ENCODE measurements at places on chromosomes 7 and 10.

DNA sequence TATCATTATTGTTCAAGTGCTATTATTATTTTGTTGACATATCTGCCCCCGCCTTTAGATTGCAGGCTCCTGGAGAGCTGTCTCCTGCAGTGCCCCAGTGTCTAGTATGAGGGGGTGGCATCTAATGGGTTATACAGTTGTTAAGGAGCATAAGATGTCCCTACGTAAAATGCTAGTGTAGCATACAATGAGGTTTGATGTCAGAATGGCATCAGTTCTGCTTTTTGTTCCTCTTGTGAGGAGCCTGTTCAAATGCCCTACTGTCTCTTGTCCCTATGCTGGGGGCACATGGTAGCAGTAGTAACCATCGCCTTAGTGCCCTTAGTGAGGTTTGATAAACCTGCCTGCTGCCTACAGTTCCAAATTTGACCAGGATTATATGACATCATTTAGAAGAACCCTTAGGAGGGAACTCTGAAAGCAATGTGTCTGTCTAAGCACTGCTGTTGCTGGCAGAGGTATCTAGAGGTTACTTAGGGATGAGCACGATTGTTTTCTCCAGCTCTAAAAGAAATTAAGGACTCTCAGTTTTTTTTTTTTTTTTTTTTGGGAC, 9.7 kb downstream of the CREM start:
- no peak for DNase-seq

DNA sequence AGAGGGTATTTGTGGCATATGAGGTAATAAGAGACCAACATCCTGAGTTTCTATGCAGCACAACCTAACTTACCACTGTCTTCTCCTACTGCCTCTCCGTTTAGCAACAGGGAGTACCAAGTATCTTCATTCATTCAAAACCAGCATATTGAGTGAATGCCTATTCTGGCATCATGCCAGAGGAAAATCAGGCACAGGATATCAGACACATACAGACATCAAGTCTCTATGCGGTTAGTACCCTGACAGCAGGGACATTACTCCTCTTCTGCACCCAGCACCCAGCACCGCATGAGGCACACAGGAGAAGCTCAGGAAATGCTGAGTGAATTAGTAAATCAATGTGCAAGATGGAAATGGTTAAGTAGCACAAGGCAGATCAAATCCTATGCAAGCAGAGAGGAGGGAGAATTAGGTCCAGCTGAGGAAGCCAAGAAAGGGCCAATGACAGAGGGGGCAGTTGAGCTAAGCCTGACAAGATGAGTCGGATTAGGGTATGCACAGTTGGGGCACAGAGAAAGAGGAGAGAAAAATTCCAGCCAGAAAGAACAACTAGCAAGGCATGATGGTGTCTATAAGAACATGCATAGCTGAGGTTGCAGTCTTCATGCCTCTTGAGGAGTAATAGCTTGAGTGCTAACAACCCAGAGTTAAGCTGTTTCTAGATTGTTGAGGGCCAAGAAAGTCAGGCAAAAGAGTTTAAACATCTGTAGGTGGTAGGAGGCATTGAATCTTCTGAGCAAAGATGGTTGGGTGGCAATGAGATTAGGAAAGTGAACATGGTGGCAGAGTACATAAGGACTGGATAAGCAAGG, 146.0 kb downstream of the PLXNA4 start:
- peak; percentile 60 for DNase-seq

DNA sequence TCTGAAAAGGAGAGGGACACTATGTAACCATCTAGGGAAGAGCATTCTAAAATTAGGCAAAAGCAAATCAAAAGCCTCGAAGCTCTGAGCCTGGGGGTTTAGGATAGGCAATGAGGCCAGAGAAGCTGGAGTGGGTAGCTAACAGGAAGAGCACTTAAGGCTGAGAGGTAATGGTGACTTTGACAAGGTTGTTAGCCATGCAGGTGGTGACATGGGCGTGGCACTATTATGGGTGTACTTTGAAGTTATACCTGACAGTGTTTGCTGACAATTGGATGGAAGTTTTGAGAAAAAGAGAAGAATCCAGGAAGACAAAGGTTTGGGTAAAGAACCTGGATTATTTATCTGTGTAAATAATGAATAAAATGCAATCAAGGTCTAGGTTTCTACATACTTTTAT, 383.0 kb upstream of the SEMA3C start:
- no peak for DNase-seq

GRCh38 chr10:52351914-52352330, 37.8 kb downstream of the DKK1 start:
- DNase-seq = no peak

- no peak for DNase-seq
Observed at GRCh38 chr10:32110790-32111189, 54.6 kb upstream of the KIF5B start.

- DNase-seq = peak; percentile 39
Observed at GRCh38 chr10:110069502-110069982, 61.8 kb downstream of the ADD3 start.

GRCh38 chr10:5476918-5477525, 22.3 kb downstream of the CALML5 start:
- no peak for DNase-seq

DNA sequence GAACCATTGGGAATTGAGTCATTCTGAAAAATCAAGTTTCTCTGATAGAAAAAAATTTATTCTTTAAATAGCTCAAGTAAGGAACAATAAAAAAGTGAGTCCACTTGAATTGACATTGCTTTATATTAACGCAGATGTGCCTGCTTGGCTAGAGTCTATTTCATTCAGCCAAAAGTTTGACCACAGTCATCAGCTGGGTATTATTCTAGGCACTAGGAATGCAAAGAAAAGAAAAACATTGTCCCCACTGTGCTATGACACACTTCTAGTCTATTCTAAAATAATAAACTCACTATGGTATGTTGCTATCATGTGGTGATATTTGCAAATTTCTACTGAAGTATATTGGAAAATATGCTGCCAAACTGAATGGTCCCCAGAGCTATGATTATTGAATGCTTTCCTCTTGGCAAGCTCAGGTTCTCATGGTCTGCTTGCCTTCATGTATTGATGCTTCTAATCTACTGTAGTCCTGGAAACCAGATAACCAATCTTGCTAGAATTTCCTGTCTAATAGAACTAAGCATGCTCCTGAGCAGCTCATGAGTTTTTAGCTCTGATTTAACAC, 8.3 kb downstream of the SFRP4 start:
- peak; percentile 25 for DNase-seq

DNA sequence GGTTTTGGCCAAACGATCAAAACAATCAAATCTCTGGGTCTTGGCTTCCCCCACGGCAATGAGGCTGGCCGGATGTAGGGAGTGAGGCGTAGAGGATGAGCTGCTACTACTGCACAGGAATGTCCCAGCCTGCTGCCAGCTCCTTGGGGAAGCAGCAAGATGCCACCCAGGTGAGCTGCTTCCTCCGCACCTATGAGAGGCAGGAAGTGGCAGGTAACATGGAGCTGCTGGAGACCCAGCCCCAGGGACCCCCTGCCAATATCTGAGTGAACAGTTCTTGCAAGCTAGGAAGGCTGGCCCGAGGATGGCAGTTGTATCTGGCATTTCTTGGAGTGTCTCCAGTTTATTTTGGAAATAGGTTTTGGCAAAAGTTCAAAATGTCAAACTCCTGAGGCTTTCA, 413.5 kb downstream of the DNAJB6 start:
- DNase-seq = no peak

GRCh38 chr7:8536431-8536830, 103.0 kb downstream of the NXPH1 start:
- no peak for DNase-seq

- no peak for DNase-seq
Observed at GRCh38 chr10:69047111-69047832, 40.6 kb upstream of the SRGN start.

- no peak for DNase-seq
Observed at GRCh38 chr10:6038071-6038631, 24.0 kb downstream of the IL2RA start.

- DNase-seq = no peak
Observed at GRCh38 chr7:47418601-47419309, 163.2 kb downstream of the TNS3 start.

DNA sequence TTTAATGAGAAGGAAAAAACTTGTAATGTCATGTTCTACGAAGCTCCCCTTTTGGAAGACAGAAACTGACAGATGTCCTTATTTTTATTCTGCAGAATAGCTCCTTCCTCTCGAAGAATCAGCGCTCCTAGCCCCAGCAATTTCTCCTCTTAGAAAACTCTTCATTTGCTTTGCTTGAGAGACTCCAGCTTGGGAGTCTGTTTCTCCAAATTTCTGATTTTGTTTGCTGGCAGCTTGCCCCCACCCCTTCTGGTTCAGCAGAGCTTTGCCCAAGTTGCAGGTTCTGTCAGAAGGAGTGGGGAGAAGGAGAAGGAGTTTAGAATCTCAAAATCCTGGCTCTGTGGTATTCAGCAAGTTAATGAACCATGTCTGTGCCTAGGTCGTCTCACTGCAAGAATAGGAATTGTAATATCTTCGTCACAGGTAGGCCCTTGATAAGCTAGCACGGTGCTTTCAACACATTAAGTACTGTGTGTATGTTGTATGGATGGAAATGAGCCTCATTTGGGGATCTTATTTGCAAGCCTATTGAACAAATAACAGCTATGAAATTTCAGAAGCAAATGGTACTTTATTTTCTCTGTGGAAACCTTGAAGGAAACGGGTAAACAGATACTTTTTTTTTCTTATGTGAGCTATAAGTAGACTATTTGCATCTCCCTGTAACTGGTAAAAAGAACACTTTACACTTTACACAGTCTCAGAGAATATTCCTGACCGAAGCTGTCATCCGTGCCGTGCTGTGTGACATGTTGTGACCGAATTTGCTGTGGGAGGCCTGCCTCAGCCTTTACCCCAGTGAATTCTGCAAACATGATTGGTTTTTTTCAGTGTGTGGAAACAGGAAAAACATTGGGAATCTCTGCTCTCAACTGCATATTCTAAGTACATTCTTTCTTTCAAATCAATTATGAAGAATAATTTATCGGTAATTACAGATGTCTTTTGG, 290.9 kb downstream of the CAMK1D start:
- no peak for DNase-seq

DNA sequence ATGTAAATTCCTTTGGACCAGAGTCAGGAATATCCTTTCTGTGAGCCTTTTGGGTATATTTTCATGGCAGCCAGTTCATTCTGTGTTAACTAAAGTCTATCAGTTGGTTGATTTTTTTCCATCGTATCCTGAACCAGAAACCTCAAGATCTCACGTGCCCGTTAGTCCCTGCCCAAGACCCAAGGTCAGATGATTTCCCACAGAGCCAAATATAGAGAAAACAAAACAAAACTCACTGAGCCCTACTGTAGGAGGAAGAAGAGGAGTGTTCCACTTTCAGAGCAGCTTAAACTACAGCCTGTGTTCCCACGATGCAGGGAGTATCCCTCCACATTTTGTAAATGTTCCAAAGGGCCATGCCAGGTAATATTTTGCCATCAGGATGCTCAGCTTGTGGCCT, 96.0 kb upstream of the ADO start:
- DNase-seq = no peak

DNA sequence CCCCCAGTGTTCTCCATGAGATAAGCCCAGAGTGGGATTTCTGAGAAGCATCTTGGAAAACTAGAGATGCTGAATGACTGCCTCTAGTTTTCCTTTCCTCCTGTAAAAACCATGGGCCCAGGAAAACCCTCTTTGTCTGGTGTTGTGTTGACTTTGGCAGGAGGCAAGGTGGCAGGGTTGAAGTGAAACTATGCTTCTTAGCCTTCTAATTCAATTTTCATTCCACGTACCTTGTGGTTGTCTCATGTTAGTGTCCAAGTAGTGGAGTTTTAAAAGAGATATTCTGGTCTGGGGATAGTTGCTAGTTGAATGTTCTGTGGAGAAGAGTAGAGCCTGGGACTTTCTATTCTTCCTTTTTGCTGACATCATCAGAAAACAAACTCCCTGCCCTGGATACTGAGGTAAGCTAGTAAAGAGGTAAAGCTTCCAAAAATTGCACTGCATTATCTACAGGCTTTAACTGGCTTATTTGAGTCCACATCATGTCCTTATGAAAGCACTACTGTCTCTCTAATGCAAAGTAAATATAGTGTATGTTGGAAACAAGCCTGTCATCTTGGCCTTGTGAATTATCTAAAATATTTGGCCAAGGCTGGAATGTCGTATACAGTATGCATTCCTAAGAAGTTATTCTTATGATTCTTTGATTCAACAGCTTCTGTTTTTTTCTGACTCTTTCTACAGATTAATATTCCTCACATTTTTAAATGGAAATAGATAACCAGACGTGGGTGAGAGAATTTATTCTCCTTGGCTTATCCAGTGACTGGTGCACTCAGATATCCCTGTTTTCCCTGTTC, at the start of gene OR2F2:
TSS of gene OR2F2 (plus strand) at position 708 of the 800 bp plus-strand sequence. CDS start at position 708, 0 bp downstream.
- no peak for DNase-seq

DNA sequence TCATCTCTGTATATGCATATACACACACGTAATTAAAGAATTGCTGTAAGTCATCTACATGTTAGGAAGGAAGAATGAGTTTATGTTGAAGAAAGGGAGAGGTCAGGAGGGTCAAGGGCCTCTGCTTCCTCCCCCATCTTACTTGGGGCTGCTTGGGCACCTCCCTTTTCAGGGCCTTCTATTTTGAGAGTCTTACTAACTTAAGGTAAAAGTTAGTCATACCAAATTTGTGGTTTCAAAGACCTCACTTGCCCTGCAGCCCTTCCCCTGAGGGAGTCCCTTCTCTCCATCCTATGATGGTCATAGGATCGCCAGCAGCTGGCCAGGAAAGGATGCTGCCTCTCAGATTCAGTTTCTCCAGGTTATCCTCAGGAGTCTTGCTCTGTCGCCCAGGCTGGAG, 2.6 kb downstream of the PLEKHS1 start:
- DNase-seq = no peak

DNA sequence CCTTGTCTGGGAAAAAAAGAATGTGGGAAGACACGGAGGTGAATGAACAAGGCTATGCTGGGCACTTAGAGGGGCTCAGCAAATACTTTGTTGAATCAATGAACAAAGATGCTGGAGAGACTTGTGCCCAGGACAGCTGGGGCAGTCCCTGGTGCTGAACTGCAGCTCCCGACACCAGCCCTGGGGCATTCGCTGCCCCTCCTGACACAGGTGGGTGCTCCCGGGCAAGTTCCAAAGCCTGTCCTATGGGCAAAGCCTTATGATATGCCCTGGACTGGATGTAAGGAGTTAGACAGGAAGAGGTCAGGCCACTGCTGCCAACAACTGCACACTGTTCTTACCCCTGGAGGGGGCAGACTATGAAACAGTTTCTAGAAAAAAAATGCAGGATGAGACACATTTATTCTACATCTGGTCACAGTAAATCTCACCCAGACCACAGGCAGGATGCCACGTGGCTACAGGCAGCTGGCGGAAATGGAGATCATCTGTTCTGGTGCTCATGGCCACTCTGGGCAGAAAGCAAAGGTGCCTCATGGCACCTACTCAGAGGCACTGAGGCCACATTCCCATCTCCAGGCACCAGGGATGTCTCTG, 21.9 kb upstream of the FRAT2 start:
- peak; percentile 26 for DNase-seq

- no peak for DNase-seq
Observed at GRCh38 chr7:100791881-100792666, 35.2 kb downstream of the EPHB4 start.

DNA sequence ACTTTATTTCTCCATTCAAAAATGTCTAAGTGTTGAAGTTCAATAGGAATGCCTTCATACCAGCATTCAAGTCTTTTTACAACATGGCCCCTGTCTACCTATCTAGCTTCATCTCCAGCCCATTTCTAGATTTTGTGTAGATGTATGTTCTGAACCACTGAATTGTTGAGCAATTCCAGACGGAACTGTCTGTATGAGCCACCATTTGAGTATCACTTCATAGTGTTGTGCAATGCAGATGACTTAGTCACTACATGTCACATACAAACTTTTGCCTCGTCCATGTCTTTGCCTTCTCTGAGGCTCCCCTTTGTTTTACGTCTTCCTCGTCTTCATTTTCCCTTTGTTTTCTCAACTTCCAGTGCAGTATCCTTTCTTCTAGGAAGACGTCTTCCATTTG, 118.1 kb downstream of the INHBA start:
- no peak for DNase-seq

All from lung microvascular endothelial cell (primary cell).